ENCODE measurements at places on chromosomes 12 and 14.

- DNase-seq, result no peak
Observed at GRCh38 chr12:46585854-46586621, 213.5 kb upstream of the SLC38A2 start.

DNA sequence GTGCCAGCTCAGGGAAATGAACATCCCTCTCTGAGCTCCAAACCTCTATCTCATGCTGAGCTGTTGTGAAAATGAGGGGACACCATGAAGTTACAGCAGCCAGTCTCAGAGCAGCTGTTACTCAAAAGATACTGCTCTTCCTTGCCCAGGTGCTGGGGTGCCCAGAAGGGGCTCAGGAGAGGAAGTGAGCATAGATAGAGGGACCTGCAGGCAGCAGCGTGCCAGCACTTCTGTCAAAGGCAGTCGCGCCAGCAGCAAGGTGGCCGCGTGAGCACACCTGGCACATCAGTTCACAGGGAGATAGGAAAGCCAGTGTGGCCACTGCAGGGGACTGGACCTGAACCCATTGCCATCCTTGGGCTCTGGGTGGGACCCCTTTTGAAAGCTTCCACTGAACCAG is 27.8 kb downstream of the C14orf132 start:
- DNase-seq, result no peak

DNA sequence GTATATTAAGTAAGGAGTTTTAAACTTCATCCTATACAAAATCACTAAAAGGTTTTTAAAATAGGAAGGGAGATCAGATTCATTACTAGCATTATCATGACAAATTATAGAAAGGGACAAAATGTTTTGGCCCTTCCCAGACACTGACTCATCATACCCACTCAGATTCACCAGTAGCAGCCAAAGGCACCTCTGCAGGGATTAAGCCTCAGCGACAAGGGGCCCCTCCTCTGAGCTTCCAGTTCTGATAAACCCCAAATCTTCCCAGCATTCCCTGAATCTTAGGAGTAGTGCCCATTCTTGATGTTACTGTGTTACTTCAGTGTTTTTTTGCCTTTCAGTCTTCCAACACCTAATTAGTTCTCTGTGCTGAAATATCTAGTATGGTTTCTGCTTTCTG is 14.5 kb downstream of the KRAS start:
- DNase-seq, result no peak

DNA sequence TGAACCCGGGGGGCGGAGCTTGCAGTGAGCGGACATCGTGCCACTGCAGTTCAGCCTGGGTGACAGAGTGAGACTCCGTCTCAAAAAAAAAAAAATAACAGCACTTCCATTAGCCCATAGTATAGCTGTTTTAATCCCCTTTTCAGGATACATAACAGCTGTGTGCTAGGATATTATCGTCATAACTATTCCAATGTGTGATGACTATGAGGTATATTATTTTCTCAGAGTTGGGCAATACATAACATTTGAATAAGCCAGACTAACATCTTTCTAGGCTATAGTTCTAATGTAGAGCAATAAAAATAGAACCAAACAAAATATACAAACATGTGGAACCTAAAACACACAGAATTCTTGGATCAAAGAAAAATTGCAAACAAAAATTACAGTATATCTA is 57.1 kb downstream of the MARK3 start:
- no peak for DNase-seq

- DNase-seq, result no peak
Observed at GRCh38 chr12:3795066-3795465, 42.2 kb upstream of the CRACR2A start.

GRCh38 chr12:52903285-52903854 is 1.5 kb downstream of the KRT8 start:
- DNase-seq, result no peak

- DNase-seq, result no peak
Observed at GRCh38 chr12:49748306-49748705, 6.9 kb downstream of the TMBIM6 start.

GRCh38 chr14:37864861-37865718 is 269.7 kb downstream of the TTC6 start:
- no peak for DNase-seq

DNA sequence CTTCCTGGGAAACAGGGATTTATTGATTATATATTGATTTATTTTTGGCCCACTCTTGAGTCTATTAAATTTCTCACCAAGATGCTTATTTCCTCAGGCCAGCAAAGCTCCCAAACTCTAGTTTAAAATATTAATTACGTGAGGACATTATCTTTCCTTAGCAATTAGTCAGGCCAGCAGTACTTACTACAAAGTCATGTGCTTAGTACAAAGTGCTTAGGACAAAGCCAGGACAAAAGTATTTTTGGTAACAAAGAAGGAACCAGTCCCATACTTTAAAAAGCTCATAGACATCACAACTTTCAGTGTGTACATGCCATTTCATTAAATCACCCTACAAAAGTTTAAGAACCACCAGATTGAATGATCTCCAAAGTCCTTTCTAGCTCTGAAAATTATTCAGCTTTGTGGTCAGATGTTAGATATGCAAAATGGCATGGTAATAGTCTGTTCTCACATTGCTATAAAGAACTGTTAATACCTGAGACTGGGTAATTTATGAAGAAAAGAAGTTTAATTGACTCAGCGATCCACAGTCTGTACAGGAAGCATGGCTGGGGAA is 94.7 kb upstream of the PWP1 start:
- DNase-seq, result no peak

GRCh38 chr12:46608431-46609272 is 217.1 kb downstream of the SLC38A4 start:
- no peak for DNase-seq

DNA sequence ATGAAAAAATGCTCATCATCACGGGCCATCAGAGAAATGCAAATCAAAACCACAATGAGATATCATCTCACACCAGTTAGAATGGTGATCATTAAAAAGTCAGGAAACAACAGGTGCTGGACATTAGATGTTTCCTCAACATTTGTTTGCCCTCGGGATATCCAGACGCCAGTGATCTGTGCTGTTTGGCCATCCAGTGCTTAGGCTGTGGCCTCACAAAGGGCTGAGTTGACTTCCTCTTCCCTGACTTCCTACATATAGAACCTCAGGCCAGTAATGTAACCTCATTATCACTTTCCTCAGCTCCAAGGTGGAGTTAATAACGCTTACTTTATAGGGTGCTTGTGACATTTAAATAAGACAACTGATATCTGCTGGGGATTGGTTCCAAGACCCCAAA is 51.8 kb downstream of the SLC15A5 start:
- no peak for DNase-seq

DNA sequence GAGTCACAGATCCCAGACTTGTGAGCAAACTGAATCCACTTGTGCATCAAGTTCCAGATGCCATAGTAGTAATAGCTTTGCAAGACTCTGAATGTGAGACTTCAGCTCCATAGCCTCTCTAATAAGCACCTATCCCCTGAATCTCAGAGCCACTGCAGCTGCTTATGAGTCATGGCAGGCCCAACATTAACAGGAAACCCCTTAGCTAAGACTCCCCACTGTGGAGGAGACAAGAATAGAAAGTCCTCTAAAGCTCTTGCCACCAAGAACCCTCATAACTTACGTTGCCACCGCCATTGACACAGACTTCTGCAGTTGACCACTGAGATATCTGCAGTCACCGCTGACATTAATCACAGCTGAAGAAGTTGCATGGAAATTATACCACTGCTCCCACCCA is 62.9 kb upstream of the PDE3A start:
- DNase-seq, result no peak

GRCh38 chr12:106685381-106685780 is 89.1 kb upstream of the RIC8B start:
- DNase-seq, result no peak

DNA sequence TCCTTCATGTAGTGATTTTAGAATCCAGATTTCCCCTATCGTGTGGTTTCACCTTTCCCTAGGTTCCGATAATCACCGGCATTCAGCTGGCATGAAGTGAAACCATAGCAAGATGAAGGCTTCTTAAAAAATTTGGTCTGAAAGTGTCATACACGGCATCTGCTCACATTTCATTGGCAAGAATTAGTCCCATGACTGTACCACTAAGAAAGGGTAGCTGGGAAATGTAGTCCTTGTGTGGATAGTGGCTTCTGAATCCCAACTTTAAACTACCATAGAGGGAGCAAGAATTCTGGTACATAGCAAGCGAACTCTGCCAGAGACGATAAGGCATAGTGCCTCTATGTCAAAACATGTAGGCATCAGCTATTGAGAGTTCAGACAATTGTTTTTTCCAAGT is 360.1 kb upstream of the TBX3 start:
- DNase-seq, result no peak

GRCh38 chr12:26721800-26722199 is 111.2 kb downstream of the ITPR2 start:
- DNase-seq, result no peak

GRCh38 chr14:80315681-80316080 is 104.4 kb upstream of the DIO2 start:
- DNase-seq, result no peak

DNA sequence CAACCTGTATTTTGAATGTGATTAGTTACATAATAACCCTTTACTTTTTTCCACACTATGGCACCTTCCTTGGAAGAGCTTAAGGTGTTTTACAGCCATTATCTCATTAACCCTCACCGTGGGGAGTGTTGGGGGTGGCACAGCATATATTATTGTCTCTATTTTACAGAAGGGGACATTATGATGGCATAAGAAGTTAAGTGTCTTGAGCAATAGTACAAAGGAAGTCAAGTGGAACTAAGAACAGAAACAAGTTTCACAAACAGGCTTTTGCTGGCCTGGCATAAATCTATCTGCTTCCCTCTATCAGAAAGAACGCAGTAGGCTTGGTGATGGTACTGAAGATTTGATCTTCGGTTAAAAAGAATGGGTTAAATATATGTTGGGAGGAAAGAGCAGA is 169.7 kb upstream of the OTX2 start:
- no peak for DNase-seq

DNA sequence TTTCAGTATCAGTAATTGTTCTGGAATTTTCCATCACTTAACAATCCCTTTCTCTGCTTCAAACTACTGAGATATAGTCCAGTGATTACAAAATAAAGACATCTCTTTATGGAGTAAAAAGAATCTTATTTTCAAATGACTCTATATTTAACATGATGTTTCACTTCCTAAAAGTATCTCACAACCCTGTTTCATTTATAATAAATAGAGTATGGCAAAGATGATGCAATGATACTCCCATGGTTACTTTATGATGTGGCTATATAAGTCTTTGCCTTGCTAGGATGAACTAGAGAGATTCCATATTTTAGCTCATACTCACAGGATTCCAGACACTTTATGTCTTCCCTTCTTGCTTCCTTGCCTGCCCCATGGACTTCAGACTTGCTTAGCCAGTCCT is 953.5 kb upstream of the MDGA2 start:
- no peak for DNase-seq

- DNase-seq, result no peak
Observed at GRCh38 chr14:102538602-102539543, 29.3 kb upstream of the ANKRD9 start.

- no peak for DNase-seq
Observed at GRCh38 chr12:80412343-80412953, 31.6 kb upstream of the PTPRQ start.

- no peak for DNase-seq
Observed at GRCh38 chr12:58711974-58712373, 208.3 kb downstream of the LRIG3 start.

DNA sequence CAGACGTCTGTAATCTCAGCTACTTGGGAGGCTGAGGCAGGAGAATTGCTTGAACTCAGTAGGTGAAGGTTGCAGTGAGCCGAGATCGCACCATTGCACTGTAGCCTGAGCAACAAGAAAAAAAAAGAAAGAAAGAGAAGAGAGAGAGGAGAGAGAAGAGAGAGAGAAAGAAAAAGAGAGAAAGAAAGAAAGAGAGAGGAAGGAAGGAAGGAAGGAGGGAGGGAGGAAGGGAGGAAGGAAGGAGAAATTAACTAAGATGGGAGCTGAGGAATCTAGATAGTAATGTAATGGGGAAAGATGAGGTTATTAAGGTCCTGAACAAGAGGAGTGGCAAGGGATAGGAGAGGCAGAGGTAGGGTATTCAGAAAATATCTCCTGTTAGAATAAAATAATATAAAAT is 17.4 kb upstream of the SGPP1 start:
- no peak for DNase-seq

DNA sequence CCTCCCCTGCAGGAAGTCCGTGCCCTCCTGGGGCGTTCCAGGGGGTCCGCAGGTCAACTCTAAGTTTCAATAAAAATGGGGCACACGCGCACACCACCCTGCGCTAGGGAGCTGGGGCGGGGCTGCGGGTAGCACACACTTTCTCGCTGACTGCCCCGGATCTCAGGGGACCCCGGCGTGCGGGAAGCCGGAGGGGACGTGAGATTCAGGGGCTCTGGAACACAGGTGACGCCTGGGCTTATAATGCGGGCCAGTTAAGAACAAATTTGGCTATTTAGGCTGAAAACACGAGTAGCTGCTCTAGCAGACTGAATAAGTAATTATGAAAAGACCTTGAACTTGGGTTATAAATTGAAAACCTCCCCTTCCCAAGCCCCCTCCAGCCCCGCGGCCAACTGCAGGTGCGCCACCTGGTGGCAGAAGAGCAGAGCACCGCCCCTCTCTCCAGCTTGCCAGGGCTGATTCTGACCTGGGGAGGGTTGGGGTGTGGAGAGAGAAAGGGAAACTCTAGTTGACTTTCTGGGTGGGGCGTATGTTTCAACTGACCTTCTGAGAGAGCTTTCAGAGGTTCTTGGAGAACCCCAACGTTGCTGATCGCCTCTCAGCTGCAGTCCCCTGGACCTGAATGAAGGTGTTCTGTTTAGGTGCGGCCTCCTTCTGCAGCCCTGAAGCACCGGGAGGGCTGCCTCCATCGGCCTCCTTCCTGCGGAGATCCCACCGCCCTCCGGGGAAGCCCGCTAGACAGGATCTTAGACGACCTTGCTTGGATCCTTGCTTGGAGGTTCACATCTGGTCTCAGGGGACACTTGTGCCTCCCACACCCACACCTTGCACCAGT is 118.4 kb upstream of the EVL start:
- peak; percentile 37 for DNase-seq

DNA sequence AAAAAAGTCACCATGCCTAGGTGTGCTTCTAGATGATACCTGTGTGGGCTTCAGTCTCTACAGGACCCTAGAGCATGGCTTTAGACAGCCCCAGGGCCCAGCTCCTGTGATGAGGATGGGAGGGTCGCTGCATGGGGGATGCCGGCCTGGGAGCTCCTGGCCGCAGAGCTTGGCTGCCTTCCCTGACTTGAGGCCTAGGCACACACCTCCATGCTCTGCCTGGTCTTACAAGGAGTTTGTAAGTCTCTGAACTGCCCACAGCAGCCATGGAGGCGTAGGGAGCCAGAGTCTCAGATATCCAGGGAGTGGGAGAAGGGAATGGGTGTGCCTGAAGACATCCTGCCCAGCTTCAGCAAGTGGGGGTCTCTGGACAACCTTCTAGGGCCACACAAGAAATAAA is 149.5 kb upstream of the MYL2 start:
- DNase-seq, result no peak

- DNase-seq, result no peak
Observed at GRCh38 chr14:64987438-64987767, 708 bp downstream of the FNTB start.

DNA sequence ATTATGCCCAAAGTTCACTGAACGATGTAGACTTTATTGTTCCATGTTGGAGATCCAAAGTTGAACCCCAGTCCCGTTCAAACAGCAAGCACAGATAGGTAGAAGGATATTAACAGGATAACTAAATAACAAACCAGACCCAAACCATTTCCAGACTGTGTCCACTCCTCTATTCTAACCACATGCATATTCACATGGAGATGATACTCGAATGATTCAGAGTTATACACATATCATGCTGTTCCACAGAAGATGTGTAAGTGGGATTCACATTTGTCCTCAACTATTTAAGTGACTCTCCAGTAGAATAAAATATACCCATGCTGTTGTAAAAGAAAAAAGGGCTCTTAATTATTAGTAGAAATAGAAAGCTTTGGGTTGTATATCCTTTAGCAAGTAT is 185.9 kb downstream of the ITPR2 start:
- no peak for DNase-seq

All from stimulated activated CD8-positive, alpha-beta memory T cell treated with anti-CD3 and anti-CD28 coated beads, Interleukin-15, amount 100 ng/mL, for 1 hour (primary cell).